Endothelial cell of umbilical vein (primary cell): ENCODE measurements at places on chromosomes 2 and 18.

GRCh38 chr2:20585359-20585709 lies 65.6 kb downstream of the HS1BP3 start:
- H3K4me1 ChIP-seq, result peaks cover 37% of the 10 kb centered on the region
- H3K36me3 ChIP-seq, result no peaks in the 10 kb centered on the region
- DNase-seq, result no peak
- H3K27ac ChIP-seq, result peak overlapping the region; percentile 76
- H3K27me3 ChIP-seq, result no peaks in the 10 kb centered on the region
- H3K4me3 ChIP-seq, result no peak overlapping the region

DNA sequence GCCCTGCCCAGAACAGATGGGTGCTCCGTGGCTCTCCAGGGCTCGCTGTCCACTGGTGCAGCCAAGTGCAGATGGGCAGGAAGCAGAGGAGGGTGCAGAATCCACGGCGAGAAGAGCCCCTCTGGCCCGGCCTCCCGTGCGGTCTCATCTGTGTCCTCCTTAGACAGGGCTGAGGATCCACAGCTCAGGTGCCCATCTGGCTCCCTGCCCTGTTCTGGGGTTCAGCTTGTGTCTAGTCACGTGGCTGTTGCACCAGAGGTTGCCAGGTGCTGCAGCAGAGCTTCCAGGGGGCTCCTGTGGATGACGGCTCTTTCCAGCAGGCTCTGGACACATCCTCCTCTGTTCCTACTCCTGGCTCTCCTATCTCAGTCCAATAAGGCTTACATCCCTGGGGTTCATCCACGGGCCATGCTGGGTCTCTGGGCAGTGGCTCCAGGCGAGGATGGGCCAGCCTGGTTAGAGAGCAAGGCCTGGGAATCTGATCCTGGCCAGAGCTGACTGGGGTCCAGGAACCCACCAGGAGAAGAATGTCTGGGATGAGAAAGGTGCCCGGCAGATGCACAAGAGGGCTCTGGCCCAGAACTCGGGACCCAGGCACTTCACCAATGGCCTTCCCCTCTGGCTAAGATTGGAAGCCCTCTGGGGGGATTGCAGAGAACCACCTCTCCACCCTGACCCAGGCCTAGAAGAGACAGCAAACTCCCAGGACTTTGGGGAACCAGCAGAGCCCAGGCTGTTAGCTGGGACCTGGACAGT lies 116.3 kb upstream of the ID2 start:
- no peaks in the 10 kb centered on the region for H3K27me3 ChIP-seq
- H3K36me3 ChIP-seq, result no peaks in the 10 kb centered on the region
- H3K4me1 ChIP-seq, result no peaks in the 10 kb centered on the region
- no peak for DNase-seq
- H3K4me3 ChIP-seq, result no peak overlapping the region
- no peak overlapping the region for H3K27ac ChIP-seq

DNA sequence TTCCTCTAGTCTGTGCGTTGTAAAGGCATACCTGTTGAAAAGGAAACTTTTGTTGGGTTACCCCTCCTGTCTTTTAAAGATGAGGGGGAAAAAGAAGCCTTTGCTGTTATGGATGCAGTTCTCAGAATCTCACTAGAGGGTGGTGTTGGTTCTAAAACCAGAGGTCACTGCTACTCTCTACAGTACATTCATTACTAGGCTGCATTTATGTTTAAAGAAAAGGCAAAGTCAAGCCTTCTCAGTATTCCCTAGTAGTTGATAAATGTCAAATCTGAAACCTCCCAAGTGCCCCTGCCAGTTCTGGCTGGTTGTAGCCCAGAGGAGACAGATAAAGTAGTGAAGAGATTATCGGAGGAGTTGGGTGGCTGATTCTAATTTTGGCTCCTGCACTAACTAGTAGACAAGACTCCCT lies 1.4 kb upstream of the PLCL1 start:
- DNase-seq, result peak; percentile 76
- H3K27ac ChIP-seq, result no peak overlapping the region
- H3K36me3 ChIP-seq, result no peaks in the 10 kb centered on the region
- peaks cover 2% of the 10 kb centered on the region for H3K27me3 ChIP-seq
- H3K4me1 ChIP-seq, result peaks cover 14% of the 10 kb centered on the region

GRCh38 chr2:16282511-16282910 lies 342.2 kb downstream of the MYCN start:
- H3K36me3 ChIP-seq, result no peaks in the 10 kb centered on the region
- no peak for DNase-seq
- no peak overlapping the region for H3K27ac ChIP-seq
- no peaks in the 10 kb centered on the region for H3K4me1 ChIP-seq
